ENCODE measurements at places on chromosomes 2 and 18.

DNA sequence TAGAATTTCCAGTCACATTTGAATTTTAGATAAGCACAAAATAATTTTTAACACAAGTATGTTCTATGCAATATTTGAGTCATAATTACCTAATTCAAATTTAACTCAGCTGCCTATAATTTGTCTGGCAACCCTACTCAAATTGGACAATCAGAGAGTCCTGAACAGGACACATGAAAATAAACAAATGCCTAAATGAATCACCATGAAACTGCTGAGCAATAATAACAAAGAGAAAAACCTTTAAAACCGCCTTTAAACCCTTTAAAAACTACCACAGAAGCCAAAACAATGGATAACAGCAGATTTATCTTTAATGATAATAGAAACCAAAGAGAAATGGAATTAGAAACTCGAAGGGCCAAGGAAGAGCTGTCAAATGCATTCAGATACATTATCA, 39.5 kb downstream of the ARL4C start:
- no peak for DNase-seq

DNA sequence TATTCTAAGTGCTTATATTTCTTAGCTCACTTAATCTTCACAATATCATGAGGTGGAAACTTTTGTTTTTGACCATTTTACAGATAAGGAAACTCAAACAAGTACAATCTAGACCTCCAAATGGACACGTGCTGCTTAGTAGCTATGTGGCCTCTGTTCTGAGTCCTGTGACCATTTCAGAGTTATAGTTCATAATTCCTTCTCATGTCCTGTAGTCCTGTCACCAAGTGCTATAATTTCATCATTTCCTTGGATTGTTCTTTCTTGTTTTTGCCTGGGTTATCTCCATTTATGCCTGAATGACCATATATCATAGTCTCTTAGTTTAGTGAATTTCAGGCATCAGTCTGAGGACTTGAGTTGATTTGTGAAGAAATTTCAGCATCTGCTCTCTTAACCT, 91.7 kb downstream of the NUP35 start:
- no peak for DNase-seq

DNA sequence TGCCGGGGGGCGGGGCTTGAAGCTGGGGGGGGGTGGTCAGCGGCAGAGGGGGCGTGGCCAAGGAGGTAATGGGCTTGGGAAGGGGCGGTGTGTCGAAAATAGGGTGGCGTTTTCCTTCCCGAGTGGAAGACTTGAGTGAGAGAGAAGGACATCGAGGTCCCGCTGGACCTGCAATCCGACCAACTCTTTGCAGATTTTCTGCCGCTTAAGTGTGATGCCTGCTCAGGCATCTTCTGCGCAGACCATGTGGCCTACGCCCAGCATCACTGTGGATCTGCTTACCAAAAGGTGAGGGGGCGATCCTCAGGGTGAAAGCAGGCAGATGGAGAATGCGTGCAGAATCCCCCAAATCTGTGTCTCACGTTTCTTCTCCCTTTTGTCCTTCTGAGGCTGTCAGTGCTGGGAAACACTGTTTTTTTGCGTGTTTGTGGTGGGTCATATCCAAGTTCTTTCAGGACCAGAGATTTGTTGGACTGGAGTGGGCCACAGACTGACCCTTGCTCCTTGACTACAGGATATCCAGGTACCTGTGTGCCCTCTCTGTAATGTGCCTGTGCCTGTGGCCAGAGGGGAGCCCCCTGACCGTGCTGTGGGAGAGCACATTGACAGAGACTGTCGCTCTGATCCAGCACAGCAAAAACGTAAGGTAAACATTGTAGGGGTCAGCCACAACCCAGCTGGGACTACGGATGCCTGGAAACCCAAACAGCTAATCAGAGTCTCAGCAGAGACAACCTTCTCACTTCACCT, 727 bp downstream of the ZFAND2B start:
- no peak for DNase-seq

DNA sequence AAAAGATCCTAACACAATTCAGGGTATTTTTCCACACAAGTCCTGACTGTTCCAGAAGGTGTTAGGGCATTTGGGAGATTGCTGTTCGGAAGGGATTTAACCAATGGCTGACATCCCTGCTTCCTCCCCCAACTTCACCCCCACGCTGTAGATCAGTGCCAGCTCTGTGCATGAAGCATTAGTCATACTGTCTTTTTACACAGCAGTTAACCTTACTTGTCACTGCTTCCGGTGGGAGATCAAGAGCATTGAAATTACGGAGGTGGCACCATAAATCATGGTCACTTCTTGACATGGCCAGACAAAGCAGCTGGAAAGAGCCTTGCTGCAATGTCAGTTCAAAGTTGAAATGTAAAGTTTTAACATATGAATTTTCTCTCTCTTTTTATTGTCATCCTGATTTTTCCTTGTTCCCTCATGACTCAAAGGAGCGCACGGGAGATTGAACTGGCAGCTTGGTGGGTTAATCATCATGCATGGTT, 70.2 kb downstream of the HRH4 start:
- no peak for DNase-seq

- DNase-seq, result no peak
Measured at GRCh38 chr2:40244675-40245074, 207.2 kb downstream of the SLC8A1 start.

GRCh38 chr2:23707096-23707495, 219.8 kb downstream of the ATAD2B start:
- no peak for DNase-seq

DNA sequence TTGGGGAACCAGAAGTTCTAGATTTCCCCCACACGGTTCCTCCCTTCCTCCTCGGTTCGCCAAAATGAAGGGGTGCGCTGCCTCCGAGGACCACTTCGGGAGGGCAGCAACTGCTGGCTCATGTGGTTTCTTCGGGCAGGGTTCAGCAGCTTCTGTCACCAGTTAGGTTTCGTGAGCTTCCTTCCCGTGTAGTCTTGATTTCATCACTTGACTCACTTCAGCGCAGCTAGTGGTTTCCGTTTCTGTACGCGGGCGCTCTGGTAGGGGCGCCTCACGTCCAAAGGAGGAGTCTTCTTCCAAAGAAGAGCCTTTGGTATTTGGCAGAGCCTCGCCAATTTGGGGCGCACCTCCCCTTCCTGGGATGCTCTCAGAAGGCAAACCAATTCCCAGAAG, 485 bp upstream of the GALNT3 start:
- DNase-seq, result peak; percentile 23
